ENCODE measurements at places on chromosomes 3 and 15.

GRCh38 chr3:106006571-106006970 lies 137.8 kb upstream of the CBLB start:
- DNase-seq, result no peak

DNA sequence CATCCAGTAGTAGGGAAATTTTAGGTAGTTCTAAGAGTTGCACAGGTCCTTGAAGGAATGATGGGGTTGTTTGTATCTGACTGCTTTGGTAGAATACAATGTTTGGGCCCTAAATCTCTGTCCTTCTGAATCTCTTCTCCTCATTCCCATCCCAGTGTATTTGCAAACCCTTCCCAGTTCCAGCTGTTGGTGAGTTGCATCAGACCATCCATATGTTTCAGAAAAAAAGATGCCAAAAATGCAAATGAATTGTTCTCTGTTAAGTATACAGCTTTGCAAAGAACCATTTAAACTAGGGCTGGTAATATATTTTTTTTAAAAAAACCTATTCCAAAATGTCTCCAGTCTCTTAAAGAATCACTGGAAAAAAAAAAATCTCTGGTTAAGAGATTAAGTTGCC lies 250.8 kb upstream of the FEZF2 start:
- no peak for DNase-seq

GRCh38 chr15:23035964-23036566 lies 3.3 kb downstream of the TUBGCP5 start:
- DNase-seq, result no peak

DNA sequence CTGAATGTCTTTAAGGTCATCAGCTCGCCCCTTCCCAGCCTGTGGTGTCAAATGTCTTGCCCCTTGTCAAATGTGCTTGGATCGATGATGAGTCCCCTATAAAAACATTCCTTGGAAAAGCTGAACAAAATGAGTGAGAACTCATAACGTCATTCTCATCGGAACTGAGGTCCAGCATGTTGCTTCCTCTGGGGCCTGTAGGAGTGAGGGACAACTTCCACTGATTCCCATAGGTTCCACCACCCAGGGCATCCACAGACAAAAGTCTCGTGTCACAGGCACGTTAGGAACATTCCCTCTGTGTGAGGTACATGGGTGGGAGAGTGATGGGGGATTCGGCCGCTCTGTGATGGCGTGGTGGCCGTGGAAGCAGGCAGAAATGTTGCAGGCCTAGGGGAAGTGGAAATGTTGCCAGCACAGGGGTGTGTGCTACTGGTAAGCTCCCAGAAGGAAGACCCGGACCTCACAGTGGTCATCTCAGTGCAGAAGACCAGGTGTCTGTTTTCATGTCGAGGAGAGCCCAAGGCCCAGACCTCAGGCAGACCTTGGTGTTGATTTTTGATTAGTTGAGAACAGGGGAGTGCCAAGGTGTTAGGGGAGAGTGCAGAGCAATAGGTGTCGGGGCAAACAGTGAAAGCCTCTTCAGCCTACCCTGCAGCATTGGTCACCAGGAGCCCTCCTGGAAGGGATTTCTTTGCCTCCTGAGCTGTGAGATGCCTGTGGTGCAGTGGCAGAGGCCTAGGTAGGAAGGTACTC lies 96.8 kb downstream of the SNRPN start:
- no peak for DNase-seq

DNA sequence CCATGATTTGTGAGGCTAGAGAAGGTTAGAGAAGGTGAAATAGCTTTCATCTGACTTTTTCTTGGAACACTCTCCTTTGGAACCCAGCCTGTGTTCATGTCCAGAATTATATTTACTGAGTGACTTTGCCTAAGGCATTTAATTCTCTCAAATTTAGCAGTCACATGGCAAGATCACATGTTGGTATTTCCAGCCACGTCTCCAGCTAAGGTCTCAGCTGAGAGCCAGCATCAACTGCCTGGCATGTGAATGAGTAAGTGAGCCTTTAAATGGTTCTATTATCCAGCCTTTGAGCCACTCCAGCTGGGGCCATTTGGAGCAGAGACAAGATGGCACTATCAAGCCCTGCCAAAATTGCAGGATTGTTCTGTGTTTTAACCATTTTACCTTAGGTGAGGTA lies 130.2 kb upstream of the SGO1 start:
- no peak for DNase-seq

GRCh38 chr3:4139462-4140140 lies 163.6 kb upstream of the SETMAR start:
- DNase-seq, result no peak

GRCh38 chr3:109073116-109073515 lies 44.8 kb downstream of the MORC1 start:
- no peak for DNase-seq

DNA sequence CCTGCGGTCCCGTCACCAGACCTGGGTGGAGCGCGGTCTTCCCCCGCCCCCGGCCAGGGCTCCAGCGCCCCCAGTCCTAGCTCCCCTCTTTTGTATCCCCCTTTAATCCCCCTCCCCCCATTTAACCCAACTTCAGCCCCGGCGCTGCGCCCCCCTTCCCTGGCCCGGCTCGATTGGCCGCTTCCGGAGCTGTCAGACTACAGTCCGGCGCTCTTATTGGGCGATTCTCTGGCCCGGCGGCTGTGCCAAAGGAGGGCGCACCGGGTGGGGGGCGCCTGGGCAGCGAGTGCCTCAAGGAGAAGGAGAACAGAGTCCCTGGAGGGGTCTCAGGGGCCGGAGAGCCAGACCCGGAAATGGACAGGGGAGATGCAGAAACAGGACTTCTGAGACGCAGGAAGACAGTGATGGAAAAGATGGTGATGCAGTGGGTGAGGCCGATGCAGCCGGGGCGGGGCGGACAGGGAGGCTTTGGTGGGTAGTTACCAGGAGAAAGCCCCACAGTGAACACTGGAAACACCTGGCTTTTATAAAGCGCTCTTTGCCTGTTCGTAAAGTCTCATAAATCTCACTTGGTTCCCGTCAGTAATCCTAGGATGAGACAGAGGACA lies 1.2 kb upstream of the ADCY5 start:
- DNase-seq, result peak; percentile 22

- DNase-seq, result no peak
These were observed 24.8 kb downstream of the GABRR3 start for GRCh38 chr3:98010194-98010882.

GRCh38 chr3:54878145-54878544 lies 49.7 kb downstream of the LRTM1 start:
- DNase-seq, result no peak

GRCh38 chr3:77945320-77945719 lies 905.4 kb downstream of the ROBO2 start:
- no peak for DNase-seq

GRCh38 chr3:109047366-109047765 lies 70.6 kb downstream of the MORC1 start:
- no peak for DNase-seq

DNA sequence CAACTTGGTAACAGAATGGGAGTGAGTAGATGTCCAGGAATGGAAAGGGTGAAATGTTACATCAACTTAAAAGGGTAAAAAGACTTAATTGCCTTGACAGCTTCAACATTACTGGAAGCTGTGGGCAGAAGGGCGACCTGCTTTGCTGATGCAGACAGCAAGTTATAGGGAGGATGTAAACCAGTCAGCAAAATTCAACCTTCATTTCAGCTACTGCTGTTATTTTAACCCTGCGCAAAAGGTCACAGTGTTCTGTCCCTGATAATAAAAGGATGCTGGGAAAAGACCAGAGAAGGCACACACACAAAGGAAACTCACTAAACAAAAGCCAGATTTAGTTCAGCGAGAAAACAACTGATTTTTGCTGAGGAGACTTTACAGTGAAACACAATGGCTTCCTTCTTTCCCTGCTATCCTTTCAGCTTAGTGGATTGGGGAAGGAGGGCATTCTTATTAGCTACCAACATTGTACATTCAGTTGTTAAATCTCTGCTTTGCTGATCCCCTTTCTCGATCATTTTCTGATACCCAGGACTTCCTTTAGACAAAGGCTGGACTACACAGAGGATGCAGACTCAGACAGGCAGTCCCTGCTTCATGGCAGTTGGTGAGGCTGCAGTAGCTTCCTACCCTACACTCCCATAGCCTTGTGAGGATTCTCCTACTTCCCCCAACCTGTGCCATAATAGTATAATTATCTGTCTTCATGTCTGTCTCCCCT lies 62.0 kb downstream of the P3H2 start:
- no peak for DNase-seq

DNA sequence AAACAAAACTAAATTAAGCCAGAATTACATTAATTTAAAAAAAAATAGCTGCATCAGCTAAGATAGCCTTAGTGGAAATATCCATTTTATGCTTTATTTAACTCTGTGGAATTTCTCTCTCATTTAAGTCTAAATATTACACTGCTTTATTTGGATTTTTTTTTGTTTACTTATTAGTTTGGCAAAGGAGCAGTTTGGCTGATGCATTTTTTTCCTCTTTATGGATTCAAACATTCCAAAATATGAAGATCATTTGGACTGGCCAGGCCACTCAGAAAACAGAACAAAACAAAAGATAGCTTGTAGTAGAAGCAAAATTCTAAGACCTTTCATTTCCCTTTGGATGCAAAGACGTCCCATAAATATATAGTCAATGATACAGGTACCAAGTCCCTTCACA lies 707.3 kb upstream of the UBE2E2 start:
- no peak for DNase-seq

All from amniotic stem cell (primary cell).